Activated CD8-positive, alpha-beta memory T cell treated with anti-CD3 and anti-CD28 coated beads for 1 hour (primary cell): ENCODE measurements at places on chromosomes 6 and 20.

- DNase-seq, result no peak
Measured at GRCh38 chr6:111601886-111602285, 3.8 kb downstream of the TRAF3IP2 start.

DNA sequence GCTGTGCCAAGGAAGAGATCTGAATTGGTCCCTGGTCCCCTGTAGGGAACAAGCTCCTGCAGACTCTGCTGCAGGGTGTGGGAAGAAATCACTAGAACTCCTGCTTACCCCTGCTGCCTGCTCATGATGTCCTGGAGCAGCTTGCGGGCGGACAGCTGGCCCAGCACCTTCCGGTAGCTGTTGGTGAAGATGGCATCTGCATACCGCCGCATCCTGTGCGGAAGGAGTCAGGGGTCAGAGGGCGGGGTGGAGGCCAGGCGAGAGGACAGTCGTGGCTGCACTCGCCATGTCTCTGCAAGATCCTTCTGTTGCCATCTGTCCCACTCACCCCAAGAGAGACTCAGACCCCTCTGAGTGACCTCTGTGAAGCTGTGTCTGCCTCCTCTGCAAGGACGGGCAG lies 5.3 kb downstream of the GHRH start:
- DNase-seq, result no peak

GRCh38 chr6:116511424-116512110 lies at the start of gene CALHM5:
Gene CALHM5, plus strand, starts transcription at chr6:116511639. Its CDS starts 58 bp downstream, at chr6:116511697.
- DNase-seq, result no peak

DNA sequence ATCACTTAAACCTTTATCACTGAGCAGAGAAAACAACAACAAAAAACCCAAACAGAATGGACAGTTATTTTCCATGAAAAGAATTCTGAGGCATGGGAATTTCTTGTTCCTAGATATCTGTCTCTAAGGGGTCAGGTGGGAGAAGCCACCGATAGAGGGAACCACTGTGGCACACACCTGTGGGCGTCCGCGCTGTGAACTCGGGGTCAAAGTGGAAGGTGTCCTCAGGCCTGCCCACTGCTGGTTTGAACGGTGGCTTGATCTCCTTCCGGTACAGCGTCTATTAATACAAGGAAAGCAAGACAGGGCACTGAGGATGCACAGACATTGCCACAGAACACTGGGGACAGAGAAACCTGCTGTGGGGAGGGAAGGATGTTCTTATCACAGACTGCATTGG lies 76.5 kb upstream of the MPC1 start:
- DNase-seq, result no peak

GRCh38 chr20:50744143-50744792 lies 12.9 kb downstream of the PARD6B start:
- no peak for DNase-seq

DNA sequence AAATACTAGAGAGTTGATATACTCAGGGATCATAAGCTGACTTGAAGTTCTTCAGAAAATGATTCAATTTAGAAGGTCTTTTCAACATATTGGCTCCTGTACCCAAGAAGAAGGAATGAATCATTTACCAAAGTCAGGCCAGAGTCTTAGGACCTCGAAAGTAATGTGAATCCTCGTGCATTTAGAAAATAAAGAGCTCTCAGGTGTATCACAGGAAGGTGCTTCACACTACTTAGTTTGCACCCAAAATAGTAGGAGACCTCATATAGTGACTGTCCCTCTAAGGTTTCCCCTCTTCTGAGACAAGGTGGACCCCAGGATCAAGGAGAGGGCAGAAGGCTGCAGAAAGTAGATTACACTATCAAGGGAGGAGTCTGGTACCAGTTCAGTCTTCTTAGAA lies 71.8 kb downstream of the F13A1 start:
- DNase-seq, result no peak

- DNase-seq, result no peak
Measured at GRCh38 chr6:35713006-35713767, 23.6 kb upstream of the ARMC12 start.

- no peak for DNase-seq
Measured at GRCh38 chr6:113873043-113873667, 16.0 kb downstream of the MARCKS start.

DNA sequence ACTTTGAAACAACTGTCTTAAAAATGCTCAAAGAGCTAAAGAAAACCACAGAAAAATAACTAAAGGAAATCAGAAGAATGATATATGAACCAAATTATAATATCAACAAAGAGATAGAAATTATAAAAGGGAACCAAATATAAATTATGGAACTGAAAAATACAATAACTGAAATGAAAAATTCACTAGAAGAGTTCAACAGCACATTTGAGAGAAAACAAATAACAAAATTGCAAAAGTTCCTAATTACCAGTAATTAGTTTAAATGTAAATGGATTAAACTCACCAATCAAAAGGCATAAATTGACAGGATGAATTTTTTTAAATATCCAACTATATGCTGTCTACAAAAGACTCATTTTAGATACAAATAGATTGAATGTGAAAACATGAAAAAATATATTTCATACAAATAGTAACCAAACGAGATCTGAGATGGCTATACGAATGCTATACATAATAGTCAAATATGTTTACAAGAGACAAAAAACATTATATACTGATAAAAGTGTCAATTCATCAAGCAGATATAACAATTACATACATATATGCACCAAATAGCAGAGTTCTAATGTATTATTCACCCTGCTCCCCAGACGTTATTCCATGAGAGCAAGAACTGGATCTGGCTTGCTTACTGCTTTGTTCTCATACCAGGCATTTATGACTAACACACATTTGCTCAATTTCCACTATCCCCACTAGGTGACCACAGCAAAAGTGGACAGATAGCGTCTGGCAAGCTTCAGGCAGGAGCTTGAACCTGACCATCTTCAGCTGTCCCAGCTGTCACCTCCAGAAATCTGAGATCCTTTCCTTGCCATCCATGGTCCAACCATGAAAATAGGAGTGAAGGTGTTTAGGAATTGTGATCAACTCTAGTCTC lies 72.4 kb upstream of the SIRPA start:
- no peak for DNase-seq

- DNase-seq, result no peak
Measured at GRCh38 chr6:134199848-134200606, 117.9 kb downstream of the SGK1 start.

DNA sequence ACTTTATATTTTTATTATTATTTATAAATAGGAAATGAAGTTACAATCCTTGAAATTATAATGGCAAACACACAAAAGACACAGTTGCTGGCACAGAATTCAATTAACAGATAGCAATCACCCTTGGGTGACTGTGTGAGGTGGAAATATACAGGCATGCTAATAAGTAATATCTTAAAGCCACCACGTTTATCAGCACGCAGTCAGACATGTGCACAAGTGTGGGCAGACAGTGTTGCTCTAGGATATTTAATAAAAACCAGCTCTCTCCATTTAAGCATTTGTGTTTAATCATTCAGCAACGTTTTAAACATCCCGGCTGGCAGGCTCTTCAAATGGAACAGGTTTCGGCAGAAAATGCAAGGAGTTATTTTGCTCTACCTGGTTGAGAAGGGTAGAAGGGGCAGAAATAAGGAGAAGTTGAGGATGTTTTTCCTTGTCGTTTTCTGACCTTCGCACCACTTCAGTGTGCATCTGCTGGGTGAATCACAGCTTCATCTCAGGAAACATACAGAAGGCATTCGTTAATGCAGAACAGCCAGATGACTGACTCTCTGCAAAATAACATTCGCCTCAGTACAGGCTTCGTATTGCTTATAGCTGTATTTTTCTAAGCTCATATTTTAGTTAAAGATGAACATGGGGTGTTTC lies 585.1 kb downstream of the QKI start:
- DNase-seq, result no peak

- DNase-seq, result no peak
Measured at GRCh38 chr6:32070814-32071543, 32.8 kb downstream of the CYP21A2 start.

GRCh38 chr6:14728396-14729024 lies 517.4 kb upstream of the JARID2 start:
- DNase-seq, result no peak

DNA sequence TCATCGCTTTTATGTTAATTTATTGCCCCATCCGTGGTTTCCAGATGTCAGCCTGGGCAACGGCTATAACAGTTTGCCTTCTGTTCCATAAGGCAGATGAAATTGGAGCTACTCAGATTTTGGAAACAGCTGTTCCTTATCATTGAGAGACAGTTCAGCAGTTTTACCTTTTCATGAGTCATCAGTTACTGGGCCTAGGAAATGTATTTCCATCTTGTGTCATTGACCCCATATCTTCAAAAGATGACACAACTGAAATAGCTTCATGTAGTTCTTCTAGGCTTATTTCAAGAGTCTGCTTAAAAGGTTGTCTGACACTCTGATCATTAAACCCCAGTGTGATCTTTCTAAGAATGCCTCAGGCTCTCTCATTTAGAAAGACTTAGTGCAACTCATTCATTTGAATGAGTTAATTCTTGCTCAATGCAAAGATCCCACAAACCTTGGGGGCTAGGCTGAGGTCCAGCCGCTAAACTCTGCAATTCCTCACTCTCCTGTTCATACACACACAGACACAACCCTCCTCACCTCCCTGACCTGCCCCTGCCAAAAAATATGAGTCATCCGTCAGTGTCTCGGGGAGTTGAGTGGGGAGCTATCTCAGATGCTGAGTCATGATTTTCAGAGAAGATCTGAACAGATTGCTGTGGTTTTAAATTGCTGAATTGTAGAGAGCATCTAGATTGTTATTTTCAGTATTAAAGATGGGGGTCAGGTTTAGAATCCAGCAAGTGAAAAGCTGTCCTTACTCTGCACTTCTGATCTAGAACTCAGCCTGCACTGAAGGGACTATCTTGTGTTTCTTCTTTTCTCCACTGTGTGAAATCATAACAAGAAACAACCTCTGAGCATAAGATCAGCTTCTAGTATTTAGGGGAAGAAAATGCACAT lies 61.8 kb downstream of the RPP40 start:
- DNase-seq, result no peak

DNA sequence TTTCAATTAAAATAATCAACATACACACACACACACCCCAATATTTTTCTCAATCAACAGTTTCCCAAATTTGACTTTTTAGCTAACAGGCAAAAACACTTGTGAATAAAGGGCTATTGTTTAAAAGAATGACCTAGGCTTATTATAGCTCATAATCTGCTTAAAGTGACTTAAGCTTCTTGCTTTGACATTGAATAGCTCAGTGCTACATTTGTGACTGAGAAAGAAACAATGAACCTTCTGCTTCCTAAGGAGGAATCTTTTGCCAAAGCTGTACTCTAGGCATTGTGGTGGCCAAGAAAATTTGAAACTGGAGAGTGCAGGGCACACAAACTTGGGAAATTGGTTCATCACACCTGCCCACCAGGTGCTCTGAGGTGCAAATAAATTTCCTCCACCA lies 282.0 kb downstream of the SYNE1 start:
- DNase-seq, result no peak

DNA sequence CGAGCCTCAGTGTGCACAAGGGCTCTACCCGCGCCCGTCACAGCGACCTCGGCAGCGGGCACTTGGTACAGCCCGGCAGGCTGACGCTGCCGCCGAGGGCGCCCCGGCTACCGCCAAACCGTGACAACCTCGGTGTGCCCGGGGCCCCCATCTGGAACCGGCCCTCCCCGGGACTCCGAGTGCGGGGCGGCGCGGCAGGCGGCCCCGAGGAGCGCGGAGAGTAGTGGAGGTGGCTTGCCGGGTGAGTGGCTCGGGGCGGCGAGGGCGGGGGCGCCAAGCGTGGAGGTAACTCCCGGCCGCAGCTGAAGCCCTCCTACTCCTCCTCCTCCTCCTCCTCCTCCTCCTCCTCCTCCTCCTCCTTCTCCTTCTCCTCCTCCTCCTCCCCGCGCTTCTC lies at the start of gene ISM1:
ISM1 (plus strand) TSS at position 371 of the 394 bp plus-strand sequence. CDS start 503 bp downstream, outside the sequence.
- no peak for DNase-seq

- DNase-seq, result no peak
Measured at GRCh38 chr20:33773412-33774089, 37.6 kb upstream of the CHMP4B start.

- no peak for DNase-seq
Measured at GRCh38 chr6:21999012-21999528, 297.8 kb downstream of the PRL start.

DNA sequence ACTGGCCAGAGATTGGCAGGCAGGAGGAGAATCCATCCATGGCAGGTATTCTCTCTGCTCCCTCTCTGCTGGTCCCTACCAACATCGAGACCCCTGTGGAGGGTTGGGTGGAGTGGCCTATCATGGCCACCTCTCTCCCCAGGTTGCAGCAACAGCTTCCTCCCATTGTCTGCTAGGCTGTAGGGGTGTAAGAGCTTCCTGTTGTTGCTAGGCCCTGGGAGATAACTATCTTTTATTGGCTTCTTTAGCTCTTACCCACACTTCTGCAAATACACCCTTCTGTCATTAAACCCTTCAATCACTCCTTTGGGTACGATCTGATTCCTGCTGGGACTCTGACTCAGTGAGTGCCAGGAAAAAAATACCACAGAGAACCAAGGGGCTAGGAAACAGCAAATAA lies 66.6 kb upstream of the FAM184A start:
- no peak for DNase-seq

DNA sequence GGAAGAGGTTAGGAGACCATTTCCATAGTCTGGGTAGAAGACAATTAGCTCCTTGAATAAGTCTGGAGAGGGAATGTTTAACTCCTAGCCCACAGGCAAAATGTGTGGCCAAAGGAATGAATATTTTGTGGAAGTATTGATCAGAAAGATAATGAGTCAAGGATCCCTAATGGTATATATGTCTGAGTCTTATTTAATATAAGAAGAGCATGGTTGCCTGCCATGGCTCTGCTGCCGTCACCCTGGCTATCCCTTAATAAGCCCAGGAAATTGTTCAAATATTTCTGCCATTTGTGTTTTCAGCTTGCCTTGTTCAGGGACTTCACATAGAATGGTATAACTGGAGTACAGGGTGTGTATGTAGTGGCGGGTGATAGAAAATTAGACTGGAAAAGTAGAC lies 18.1 kb upstream of the CALHM6 start:
- no peak for DNase-seq

DNA sequence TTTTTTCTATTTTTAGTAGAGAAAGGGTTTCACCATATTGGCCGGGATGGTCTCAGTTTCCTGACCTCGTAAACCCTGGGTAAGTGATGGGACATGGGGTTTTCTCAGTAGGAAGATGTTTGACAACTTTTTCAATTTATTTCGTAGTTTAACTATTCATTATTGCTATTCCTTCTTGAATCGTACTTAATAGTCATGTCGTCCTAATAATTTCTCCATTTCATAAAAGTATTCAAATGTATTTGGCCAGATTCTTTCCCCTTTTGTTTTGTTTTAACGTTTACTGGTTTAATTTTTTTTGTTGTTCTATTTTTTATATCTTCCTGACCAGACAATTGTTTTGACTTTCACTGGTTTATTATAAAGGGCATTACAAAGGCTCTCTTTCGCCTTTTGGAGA lies 16.3 kb downstream of the GPX5 start:
- no peak for DNase-seq

- DNase-seq, result no peak
Measured at GRCh38 chr20:57484772-57485171, 40.2 kb downstream of the CTCFL start.
